ENCODE measurements at places on chromosomes 16 and 17. TPM values are rescaled to one million over a fixed set of nuclear protein-coding genes. Genes with fewer than 3 reads are reported as not detected.

DNA sequence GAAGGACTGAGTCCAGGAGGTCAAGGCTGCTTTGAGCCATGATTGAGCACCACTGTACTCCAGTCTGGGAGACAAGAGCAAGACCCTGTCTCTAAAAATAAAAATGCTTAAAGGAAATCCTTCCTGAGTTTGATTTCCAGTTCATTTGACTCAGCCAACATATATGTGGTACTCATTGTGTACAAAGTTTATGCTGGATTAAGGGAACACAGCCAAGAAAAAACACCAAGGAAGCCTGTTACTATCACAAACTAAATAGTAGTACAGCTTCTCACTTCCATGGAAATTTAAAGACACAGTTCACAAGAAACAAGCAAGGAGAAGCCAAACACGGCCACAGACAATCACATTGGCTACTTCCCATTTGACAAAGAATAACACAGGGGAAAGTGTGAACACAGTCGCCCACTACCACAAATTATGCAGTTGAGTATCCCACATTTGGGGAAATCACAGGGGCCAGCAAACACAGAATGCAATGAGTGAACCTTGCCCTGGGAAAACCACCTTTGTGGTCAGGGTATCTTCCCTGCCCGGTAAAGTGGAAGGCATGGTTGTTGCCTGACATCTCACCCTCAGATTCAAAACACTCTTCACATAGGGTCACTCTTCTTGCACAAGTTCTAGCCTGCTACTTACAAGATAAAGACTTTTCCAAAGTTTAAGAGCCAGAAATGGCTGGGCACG lies 14.5 kb downstream of the TEX14 start:
- peak; percentile 56 for DNase-seq

DNA sequence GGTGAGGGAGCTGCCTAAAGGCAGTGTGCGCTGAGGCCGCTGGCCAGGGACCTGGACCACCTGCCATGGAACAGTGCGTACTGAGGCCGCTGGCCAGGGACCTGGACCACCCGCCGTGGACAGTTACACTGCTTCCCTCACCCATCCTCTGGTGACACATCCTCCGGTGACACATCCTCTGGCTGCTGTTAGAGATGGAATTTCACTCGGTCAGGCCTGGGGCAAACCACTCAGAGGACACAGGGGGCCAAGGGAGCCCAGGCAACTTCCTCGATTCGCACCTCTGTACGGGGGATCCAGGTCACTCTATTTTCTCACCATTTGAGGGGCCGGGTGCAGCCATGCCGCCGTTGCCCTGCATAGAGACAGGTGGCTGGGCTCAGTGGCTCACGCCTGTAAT lies 32.4 kb upstream of the RPTOR start:
- DNase-seq, result peak; percentile 66

DNA sequence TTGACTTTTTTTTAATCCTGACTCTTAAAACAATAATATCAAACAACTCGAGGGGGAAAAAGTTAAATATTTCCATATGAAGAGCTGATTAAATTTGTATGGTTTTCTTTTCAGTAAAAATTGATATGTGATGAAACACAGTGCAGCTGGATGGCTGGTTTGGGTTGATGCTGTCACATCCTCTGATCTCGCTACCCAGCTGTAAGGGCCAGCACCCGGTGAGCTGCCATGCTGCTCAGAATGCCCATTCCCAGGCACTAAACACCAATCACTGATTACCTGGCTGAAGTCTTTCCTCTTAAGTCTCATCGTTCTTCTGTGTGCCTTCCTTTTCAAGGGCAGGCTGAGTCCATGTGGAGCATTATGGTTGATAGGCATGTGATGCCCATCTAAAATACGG lies 234.3 kb downstream of the IRX3 start:
- no peak for DNase-seq

- DNase-seq, result peak; percentile 48
Observed at GRCh38 chr16:13906168-13907089, 13.5 kb upstream of the ERCC4 start.

DNA sequence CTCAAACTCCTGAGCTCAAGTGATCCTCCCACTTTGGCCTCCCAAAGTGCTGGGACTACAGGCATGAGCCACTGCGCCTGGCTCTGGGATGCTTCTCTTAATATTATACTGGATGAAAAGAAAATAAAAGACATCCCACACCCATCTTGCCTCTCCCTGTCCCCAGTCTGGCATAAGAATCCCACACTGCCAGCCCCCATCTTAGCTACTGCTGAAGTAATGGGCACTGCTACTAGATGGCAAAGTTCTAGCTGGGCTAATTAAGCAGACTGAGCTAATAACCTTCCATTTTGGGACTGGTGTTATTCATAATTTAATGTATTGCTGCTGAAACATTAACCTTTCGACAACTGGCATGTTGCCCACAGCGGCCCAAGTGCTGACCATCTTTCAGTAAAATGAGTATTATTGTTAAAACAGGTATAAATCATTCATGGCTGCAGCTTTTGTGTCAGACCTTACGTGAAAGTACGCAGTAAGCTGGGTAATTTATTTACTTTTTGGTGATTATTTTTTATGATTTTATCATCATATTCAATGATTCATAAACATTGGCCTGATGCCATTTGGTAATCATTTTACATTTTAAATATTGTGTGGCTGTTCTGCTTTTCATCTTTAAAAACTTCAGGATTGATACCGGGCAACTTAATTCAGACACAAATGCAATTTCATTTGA lies 47.4 kb upstream of the ZFHX3 start:
- no peak for DNase-seq

DNA sequence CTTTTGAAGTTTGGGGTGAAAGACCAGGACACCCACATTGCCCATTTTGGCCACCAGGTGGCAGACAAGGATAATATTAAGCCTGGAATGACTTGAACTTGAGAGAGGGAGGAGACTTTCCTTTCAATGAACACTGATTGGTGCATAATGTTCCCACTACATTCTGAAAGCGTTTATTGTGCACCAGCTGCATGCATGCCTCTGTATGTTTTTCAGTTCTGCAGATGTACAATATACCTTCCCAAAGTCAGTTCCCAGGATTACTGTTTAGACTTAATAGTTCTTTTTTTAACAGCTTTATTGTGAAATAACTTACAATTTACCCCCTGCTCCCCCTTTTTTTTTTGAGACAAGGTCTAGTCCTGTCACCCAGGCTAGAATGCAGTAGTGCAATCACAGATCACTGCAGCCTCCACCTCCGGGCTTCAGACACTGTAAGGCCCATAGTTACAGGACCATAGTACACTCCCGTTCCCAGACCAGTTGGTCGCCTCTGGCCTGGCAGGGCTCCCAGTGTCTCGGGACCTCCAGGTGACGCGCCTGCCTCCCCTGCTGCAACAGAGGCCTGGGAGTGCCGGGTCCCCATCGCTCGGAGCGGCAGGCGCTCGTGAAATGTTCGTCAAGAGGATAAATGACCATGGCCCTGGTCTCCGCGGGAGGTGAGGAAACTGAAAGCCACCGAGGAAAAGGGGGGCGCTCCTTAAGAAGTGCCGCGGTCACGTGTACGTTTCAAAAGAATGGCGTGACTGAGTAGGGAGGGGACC lies 12.2 kb downstream of the CES2 start:
- peak; percentile 77 for DNase-seq

GRCh38 chr17:76562734-76563148 lies 22.9 kb downstream of the PRCD start:
- DNase-seq, result peak; percentile 87

DNA sequence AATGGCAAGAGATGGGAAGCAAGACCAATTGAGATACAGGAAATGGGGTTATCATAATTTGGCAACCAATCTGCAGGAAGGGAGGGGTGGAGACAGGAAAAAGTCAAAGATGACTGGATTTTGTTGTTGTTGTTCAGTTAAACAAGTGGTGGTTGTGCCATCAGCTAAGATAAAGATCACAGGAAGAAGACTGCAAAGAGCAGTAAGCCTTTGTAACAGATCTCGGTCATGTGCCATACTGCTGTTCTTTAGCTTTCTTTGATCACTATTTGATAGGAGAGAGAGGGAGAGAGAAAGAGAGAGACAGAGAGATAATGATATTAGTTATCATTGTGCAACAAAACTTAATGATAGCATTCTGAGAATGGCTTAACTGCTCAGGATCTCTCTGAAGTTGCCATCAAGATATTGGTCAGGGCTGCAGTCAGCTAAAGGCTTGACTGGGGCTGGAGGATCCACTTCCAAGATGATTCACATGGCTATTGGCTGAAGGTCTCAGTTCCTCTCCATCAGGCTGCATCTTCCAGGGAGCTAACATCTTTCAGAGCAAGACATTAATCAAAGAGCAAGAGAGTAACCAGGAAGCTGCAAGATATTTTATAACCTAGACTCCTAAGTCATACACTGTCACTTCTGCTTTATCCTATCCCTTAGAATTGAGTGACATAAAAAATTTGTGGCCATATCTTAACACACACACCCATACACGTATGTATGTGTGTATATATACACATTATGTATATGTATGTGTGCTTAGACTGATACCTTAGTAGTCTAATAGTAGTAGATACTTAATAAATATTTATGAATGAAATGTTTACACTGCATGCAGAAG lies 405.0 kb downstream of the SHISA9 start:
- DNase-seq, result peak; percentile 29

The GNAO1 gene
- total RNA-seq, result 0.05 TPM

The C17orf67 gene
- 1.6 TPM for total RNA-seq

The GUCY2D gene
- not detected for total RNA-seq

The G6PC1 gene
- total RNA-seq, result not detected

The BRIP1 gene
- 8.8 TPM for total RNA-seq

Measured in HT1080 (cell line).